ENCODE measurements at places on chromosomes 7 and 10.

- no peak for DNase-seq
These were observed 3.3 kb downstream of the RADIL start for GRCh38 chr7:4880218-4880617.

DNA sequence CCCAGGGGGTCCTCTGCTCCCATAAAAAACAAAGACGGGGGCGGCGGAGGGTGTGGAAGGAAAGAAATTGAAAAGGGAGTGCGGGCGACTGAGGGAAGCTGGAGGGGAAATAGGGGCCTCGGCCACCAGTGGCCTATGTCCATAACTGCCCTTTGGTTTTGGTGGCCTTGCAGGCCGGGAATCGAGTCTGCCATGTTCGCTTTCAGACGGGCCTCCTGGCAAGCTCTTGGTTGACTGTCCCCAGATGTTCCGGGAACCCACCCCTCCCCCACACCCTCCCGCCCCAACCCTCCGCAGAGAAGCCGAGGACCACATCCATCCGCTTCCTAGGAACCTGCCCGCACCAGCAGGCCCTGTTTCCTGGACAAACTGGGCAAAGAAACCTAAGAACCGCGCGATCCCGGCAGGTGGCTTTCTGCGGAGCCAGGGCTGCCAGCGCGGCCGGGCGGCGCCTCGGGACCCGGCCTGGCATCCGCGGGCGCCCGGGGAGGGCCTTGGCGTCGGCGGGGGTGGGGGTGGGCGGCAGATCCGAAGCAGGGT lies 20.0 kb upstream of the GATA3 start:
- DNase-seq = no peak

DNA sequence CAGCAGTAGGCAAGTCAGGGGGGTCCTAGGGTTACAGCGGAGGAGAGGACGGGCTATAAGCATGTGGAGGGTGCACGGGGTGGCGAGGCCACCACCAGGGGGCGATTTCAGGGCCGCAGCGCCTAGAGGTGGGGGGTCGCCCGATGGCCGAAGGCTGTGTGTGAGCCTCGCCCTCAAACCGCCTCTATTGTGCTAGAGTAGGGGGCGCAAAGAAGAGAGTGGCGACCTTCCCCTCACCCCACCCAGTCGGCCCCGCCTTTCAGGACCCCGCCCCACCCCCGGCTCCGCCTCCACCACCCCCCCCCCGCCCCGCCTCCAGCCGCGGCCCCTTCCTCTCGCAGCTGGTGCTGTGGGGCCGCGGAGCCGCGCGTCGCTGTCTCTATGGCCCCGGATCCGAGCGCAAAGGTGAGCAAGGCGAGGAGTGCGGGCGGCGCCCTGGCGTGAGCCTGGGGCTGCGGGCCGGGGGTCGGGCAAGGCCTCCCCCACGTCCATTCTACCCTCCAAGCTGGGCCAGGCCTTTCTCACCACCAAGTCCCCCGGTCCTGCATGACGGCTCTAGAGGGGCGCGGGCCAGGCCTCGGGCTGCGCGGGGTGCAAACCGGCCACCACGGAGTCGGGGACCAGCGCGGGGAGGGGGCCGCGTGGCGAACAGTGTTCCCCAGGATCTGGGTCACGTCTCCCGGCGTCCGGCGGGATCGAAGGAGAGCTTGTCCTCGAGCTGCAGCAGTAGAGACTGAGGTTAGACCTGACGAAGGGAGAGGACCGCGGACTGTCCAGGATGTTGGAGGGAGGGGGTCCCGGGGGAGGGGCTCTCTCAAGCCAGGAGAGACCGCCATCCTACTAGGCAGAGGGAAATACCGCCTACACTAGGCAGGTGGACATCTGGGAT lies at the start of gene SEMA4G:
TSS of gene SEMA4G (plus strand) at position 318 of the 889 bp plus-strand sequence. CDS start 3,409 bp downstream, outside the sequence.
- DNase-seq = no peak

- no peak for DNase-seq
These were observed 1.8 kb downstream of the PARP12 start for GRCh38 chr7:140060788-140061606.

- DNase-seq = no peak
These were observed 13.1 kb upstream of the SLC35B4 start for GRCh38 chr7:134329614-134330346.

- no peak for DNase-seq
These were observed 6.5 kb downstream of the CABCOCO1 start for GRCh38 chr10:61669161-61669725.

DNA sequence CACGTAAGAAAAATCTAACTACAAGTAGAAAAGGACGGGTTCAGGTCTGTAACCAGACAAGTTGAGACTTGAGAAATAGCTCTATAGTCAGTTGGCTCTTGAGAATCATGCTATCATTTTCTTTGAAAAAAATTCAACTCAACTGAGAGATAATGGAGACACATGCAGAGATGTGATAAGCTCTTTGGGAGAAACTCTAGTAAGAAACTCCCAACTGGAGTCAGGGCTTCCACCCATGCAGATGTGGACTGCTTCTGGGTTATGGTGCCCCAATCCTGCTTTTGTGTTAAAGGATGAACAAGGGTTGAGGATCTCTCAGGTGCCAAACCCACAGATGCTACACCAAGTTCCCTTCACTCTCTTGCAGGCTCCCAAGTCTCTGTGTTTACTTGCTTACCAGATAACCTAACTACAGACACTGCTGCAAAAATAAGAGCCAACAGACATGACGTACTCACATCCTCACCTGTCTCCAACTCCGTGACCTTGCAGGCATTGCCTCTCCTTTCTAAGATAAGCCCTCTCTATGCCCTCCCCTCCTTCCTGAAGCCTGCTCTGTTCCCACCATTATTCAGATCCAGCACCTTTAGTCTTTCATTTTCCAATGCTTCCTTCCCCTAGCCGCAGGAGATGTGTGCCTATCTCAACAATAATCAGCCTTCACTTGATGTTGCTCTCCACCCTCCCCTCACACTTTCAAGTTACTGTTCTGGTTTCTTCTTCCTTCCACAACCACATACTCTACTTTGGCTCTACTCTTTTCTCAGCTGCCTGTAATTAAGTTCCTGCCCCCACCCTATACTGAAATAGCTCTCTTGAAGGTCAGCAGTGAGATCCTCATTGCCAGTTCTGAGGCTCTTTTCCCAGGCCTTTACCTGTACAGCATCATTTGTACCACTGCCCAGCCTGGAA lies 130.0 kb downstream of the ICA1 start:
- DNase-seq = no peak

DNA sequence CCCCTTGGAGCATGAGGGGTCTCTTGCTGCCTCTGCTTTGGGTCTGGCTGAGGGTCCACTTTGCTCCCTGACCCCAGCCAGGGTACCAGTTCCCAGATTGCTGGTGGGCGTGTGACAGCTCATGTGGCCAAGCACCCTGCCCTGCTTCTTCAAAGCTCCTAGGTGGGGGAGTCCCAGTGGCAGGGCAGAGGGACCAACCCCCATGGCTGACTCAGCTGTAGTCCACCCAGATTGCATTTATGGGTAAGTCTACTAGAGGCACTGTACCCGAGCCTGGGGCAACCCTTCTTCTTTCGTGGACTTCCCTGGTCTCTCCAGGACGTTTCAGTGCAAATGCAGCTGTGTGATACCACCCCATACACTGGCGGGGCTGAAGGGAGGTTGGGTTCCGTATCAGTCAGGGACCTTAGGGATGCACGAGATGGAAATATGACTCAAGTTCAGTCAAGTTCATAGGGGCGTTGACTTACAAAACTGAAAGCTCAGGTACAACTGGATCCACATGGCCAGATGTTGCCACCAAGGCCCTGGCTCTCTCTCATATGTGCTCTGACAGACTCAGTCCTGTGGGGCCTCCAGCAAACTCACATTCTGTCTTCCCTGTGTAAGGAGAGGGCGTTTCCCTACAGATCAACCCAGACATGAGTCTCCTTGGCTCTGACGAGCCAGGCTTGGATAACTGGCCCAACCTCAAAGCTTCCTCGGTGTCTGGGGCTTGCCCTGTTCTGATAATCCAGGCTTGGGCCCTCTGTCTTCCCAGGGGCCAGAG lies 13.6 kb downstream of the PTPRE start:
- no peak for DNase-seq

- DNase-seq = no peak
These were observed 124.5 kb downstream of the PRPF18 start for GRCh38 chr10:13711291-13711690.

GRCh38 chr10:129495698-129496097 lies 28.7 kb downstream of the MGMT start:
- no peak for DNase-seq

- DNase-seq = no peak
These were observed 121.4 kb downstream of the DNAJB6 start for GRCh38 chr7:157458254-157458633.

DNA sequence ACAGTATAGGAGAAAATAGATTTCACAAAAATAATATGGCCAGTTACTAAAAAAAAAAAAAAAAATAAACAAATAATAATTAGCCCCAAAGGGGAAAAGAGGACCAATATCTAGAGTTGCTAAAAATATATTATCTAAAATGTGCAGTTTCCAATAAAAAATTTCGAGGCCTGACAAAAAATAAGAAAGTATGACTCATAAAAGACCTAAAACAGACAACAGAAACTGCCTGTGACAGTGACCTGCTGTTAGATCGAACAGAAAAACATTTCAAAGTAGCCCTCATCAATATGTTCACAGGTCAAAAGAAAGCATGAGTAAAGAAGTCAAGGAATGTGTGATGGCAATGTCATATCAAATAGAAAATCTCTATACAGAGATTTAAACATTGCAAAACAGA lies 11.8 kb upstream of the TSPAN12 start:
- no peak for DNase-seq

DNA sequence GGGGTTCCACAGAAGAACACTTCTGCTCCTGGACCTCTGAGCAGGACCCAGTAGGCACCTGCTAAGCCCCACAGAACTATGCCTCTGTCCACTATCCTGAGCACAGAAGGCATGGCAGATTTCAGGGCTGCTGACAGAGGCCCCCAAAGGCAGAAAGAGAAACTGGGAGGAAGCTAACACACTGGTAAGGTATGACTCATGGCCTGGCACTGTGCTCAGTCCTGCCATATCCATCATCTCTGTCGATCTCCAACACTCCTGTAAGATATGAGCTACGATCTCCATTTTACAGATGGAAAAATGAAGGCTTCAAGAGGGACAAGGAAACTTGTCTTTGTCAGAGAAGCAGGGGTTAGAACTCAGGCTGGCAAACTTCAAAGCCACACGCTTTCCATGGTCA lies 62.2 kb downstream of the GRID1 start:
- DNase-seq = no peak

DNA sequence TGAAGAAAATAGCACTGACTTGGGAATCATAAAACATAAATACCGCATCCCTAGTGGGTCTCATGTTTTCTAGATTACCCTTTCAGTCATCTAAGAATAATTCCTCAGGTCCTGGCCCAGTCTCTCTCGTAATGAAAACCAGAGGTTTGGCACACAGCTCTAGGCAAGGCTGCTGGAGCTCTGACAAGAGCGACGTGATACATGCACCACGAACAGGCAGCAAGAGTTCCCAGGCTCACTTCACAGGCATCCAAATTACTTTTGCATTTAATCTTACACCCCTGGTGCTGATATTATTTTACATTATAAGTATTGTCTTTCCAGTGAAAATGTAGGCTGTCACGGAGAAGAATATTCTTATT lies 105.2 kb downstream of the THSD7A start:
- DNase-seq = no peak

DNA sequence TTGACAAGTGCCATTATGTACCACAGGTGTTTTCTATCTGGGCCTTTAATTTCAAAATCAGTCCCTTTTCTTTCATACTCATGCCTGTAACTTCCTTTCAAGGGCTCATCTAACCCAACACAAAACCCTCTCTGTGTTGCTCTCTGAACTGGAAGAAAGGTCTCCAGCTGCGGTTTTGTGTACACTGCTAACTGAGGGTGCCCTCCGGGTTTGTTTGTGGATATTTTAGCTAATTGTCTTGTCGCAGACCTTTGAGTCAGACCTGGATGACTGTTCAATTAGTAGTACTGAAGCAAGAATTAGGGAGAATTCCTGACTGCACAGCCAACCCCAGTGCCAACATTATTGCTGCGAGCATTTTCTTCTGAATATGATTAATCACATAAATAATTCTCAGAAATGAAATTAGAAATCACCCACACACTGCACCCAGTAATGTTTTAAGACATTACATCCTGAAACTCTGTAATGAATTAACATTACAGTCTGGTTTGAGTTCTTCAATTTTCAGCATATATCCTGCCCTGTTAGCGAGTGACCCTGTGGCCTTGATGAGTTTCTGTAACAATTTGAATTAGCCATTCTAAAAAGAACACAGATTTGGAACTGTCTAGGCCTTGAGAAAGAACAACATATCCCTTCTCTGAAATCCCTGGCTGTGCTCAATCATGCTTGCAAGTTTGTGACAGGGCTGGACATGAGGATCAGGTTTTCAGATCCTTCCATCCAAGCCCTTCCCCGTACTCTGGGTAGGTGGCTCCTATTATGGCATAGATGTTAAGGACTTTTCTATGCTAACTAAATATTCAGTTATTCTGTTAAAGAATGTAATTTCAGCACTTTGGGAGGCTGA lies 460.1 kb downstream of the PLXDC2 start:
- no peak for DNase-seq

- no peak for DNase-seq
These were observed 498.1 kb downstream of the KCNMA1 start for GRCh38 chr10:77139252-77140160.

DNA sequence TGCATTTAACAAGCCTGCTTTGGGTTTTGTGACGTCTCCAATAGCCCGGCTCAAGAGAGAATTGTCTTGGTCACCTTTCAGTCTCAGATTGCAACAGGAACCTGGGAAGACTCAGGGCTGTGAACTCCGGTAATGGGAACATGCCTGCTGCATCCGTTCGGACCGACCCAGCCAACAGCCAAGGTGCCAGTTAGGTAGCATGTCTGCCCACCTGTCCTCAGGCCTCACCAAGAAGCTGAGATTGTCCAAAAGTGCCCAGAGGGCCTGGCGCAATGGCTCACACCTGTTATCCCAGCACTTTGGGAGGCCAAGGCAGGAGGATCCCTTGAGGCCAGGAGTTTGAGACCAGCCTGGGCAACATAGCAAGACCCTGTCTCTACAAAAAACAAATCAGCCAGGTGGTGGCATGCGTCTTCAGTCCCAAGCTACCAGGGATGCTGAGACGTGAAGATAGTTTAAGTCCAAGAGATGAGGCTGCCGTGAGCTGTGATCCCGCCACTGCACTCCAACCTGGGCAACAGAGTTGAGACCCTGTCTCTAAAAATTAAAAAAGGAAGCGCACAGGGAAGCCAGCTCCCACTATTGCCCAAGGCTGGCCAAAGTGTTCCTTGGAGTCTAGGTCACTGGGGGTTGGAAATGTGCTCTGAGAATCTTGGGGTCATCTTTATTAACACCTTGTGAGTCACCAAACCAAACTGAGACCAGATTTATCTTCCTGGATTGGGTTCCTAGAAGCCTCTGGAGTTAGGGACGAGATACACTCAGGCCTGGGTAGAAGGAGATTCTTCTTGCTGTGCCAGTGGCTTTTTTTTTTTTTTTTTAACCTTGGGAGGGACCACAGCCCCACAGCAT lies 26.9 kb downstream of the BAG3 start:
- DNase-seq = no peak

- no peak for DNase-seq
These were observed 487.7 kb downstream of the TYW1 start for GRCh38 chr7:67484244-67484751.

DNA sequence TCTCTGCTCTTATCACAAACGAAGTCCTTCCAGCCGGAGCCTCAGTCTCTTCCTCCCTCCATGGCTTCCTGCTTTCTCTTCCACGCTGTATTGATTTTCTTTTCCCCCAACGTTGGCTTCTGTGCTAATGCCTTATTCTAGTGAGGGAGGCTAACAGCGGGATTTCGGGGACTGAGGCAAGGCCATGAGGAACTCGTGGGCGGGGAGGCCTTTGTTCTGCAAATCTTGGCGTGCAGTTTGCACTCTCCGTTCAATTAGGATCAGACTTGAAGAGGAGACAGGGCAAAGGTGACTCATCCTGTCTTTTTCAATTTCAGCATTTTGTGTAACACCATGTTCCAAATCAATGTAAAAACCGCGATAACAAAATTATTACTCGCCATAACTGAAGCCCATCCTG lies 25.3 kb downstream of the EN2 start:
- no peak for DNase-seq
